ENCODE measurements at places on chromosomes 16 and 17.

GRCh38 chr16:64381979-64382378, 739.9 kb downstream of the CDH11 start:
- no peak for DNase-seq

GRCh38 chr16:85699628-85700027, 10.9 kb upstream of the GINS2 start:
- no peak for DNase-seq

DNA sequence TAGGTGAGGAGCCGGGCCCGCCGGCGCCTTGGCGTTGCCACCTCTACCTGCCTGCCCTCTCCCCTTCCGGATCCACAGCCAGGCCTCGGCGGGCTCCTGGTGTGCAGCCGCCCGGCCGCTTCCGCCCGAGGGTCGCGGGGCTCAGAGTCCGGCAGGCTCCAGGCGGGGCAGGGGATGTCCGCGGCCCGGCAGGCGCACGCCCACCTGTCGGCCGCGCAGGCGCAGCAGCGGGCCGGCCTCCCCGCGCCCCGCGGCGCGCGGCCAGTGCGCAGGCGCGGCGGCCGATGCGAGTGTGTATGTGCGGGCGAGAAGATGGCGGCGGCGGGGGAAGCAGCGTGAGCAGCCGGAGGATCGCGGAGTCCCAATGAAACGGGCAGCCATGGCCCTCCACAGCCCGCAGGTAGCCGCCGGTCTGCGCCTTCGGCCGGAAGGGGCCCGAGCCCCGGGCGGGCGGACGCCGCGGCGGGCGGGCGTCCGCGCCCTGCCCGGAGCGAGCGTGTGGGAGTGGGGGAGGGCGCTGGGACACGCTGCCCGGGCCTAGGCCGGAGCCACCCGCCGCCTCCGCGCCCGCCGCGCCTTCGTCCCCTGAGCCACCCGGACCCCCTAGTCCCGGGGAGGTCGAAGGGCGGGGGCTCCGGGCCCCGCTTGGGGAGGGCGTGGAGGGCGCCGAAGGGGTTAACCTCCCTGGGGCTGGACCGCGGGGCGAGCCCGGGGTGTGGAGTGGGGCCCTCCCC, at the start of gene USP10:
Gene USP10 (plus strand): TSS at position 289 of the 734 bp plus-strand sequence. CDS start 91 bp downstream, at position 380.
- DNase-seq = no peak

- no peak for DNase-seq
These were observed 3.0 kb downstream of the BORCS6 start for GRCh38 chr17:8186787-8187516.

DNA sequence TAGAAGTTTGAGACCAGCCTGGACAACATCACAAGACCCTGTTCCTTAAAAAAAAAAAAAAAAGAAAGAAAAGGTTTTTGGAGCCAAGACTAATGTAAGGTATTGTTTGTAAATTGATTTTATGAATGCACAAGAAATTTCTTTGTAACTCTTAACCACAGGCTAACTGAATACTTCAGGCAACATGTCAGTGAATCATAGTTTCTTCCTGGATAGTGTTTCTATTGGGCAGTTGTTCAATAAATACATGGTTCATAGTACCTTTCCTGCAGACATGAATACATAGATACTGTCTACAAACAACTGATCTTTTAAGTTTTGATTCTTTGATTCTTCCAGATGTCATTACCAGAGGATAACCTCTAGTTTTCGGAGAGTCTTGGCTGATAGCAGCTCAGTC, 11.6 kb downstream of the DDX42 start:
- DNase-seq = no peak

- DNase-seq = no peak
These were observed 33.1 kb downstream of the SMARCE1 start for GRCh38 chr17:40614431-40615067.

- DNase-seq = no peak
These were observed 15.6 kb upstream of the TEX2 start for GRCh38 chr17:64278614-64279013.

GRCh38 chr17:68290268-68290954, 516 bp downstream of the SLC16A6 start:
- DNase-seq = no peak

DNA sequence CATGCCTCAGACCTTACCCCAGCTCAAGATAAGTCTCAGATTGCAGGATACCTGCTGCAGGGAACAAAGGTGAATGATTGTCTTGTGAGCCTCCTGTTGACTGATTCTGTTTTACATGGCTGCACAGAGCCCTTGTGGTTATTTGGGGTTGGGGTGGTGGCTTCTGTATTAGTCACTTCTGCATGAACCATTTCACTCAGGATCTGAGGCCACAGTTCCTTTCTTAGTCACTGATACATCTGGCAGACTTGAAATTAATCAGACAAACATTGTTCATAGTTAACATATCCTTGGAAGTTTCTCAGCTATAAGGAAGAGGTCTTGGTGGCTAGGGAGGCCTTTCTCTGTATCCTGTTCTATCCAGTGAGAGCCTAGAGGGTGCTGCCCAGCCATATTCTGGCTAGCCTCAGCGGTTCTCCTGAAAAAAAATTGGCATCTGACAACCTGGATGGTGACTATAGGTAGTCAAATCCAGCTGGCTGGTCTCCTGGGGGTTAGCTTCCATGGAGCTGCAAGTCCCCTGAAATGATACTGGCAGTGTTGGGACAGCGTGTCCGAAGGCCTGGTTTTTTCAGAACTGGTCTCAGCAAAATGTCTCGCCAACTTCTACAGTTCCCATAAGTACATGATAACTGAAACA, 8.4 kb upstream of the PLK1 start:
- no peak for DNase-seq

DNA sequence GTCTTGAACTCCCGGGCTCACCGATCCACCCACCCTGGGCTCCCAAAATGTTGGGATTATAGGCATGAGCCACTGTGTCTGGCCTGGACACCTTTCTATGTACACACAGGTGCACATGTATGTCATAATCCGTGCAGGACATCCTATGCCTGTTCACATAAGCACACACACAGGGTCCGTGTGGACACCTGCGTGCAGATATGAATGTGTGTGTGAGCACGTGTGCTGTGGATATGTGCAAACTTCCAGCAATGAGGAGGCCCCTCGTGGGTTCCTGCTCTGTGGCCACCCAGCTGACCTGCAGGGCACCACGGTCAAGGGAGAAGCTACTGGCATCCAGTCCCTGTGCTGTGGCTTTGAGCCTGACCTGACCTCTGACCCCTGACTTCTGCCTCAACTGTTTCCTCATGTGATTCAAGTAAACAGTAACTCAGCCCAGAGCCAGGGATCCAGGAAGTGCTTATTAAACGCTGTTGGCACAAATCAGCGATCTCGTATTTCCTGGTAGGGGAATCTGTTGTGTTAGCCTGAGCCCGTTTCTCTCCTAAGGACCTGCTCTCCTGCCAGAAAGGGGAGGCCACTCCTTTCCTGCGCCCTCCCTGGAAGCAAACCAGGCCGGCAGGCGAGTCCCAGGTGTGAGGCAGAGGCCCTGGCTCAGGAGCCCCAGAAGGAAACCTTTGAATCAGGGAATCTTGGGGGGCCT, 6.5 kb downstream of the CPNE7 start:
- no peak for DNase-seq

All from cortex of kidney (tissue), 1 donor.